AG10803 (cell line): ENCODE measurements at places on chromosomes 5 and 9.

GRCh38 chr9:101311758-101312420 is 72.9 kb downstream of the BAAT start:
- peak; percentile 81 for DNase-seq

- DNase-seq: no peak
Observed at GRCh38 chr9:6630502-6631206, 14.9 kb downstream of the GLDC start.

- no peak for DNase-seq
Observed at GRCh38 chr5:177442066-177442826, 4.4 kb upstream of the PRR7 start.

DNA sequence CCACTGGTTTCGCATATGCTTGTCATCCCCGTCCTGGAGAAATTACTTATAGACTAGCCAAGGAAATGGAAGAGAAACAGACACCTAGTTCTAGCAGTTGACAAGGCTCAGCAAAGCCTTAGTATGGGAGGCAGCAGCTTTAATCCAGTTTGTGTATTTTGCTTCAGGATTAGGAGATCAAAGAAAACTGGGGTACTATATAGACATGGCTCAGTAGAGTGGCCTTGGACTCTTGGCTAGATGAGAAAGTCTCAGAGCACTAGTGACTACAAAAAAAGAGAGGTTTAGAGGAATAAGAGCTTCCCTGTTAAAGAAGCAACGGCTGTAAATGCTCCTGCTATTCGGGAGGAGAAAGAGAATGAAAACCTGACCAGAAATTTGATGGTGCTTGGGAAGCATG is 349.1 kb downstream of the CTNND2 start:
- DNase-seq: no peak

- no peak for DNase-seq
Observed at GRCh38 chr9:37668116-37668601, 17.4 kb downstream of the FRMPD1 start.

DNA sequence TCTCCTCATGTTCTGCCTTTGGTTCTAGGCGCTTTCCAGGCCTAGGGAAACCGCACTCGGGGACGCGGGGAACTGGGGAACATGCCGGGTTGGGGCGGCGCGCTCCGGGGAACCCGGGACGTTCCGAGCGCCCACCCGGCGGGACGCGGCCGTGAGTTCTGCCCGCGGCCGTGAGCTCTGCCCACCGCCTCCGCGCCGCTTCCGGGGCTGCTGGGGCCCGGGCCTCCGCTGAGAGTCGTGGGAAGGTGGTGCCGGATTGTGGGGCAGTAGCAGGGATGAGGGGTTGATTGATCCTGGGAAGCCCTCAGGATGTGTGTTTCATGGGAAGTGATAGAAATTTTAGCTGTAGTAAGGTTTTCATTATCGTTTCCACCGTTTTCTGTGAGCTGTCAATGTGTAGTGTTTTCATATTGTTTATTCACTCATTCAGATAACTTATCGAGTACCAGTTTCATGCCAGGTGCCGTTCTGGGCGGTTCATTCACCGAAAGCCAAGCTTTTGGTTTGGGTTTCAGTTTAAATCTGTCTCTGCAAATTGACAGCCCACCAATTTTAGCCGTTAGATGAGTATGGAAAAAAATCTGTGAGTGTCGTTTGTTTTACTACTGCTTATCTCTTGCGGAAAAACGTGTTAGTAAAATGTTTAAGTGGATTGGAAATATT is 657 bp downstream of the MTRR start:
- DNase-seq: no peak

- no peak for DNase-seq
Observed at GRCh38 chr5:154364771-154365170, 81.0 kb upstream of the SAP30L start.

- no peak for DNase-seq
Observed at GRCh38 chr5:6279607-6280006, 98.7 kb downstream of the MED10 start.

DNA sequence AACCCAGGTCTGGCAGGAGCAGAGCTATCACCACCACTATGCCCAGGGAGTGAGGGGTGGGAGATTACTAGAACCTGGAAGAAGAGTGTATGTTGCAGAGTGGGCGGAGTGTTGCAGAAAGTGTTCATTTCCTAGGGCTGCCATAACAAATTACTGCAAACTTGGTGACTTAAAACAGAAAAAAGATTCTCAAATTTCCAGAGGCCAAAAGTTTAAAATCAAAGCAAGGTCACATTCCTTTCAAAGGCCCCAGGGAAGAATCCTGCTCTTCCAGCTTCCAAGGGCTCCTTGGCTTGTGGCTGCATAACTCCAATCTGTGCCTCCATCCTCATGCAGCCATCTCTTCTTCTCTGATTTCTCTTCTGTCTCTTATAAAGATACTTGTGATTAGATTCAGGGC is 30.6 kb upstream of the SPINK4 start:
- no peak for DNase-seq

- no peak for DNase-seq
Observed at GRCh38 chr5:112331892-112332291, 87.2 kb downstream of the EPB41L4A start.

DNA sequence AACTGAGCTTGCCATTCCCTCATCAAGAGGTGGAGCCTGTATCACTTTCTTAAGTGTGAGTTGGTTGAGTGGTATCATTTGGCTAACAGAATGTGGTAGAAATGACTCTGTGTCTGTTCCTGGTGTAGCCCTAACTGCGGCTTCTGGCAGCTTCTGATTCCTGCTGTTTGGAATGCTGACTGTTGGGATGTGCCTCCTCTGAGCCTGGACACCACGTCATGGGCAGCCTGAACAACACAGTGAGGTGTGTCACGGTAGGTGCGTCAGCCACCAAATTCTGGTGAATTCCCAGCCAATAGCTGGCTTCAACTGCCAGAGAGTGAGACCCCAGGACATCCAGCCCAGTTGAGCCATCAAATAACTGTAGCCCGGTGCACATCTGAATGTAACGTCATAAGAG is 6.1 kb upstream of the C9orf152 start:
- peak; percentile 43 for DNase-seq

GRCh38 chr5:154686490-154686889 is 68.7 kb upstream of the LARP1 start:
- no peak for DNase-seq

GRCh38 chr5:98933445-98934072 is 4.8 kb upstream of the CHD1 start:
- no peak for DNase-seq

GRCh38 chr5:131899686-131900085 is 45.8 kb downstream of the MEIKIN start:
- DNase-seq: no peak

GRCh38 chr5:73204332-73204731 is 31.3 kb downstream of the TMEM174 start:
- no peak for DNase-seq

- DNase-seq: no peak
Observed at GRCh38 chr5:11420969-11421368, 483.3 kb downstream of the CTNND2 start.

- DNase-seq: no peak
Observed at GRCh38 chr5:113433071-113433470, 1.7 kb downstream of the TSSK1B start.

- DNase-seq: no peak
Observed at GRCh38 chr5:147635882-147636728, 126.2 kb upstream of the DPYSL3 start.

GRCh38 chr9:16552252-16552651 is 318.2 kb downstream of the BNC2 start:
- no peak for DNase-seq

GRCh38 chr5:74075501-74076484 is 449.8 kb downstream of the ARHGEF28 start:
- DNase-seq: no peak

GRCh38 chr5:123425431-123425830 is 2.2 kb upstream of the CEP120 start:
- DNase-seq: no peak

GRCh38 chr9:37639109-37639762 is 11.5 kb upstream of the FRMPD1 start:
- peak; percentile 15 for DNase-seq

GRCh38 chr5:77995793-77996409 is 219.8 kb upstream of the TBCA start:
- DNase-seq: no peak

DNA sequence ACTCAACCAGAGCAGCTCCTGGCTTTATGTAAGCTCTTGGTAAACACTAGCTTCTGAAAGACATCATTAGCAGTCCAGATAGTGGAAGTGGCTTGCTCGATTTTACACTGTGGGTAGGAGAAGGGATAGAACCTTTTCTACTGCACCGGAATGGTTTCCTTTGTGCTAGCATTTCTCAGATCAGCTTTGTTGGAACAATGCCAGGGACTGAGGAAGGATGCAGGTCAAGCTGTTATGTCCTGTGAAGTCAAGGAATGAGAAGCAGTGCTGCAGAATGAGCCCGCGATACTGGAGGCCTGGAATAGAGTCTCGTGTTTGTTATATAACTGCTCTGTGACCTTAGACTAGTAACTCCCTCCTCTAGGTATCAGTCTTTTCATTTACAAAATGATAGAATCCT is 233.6 kb downstream of the GABRB2 start:
- no peak for DNase-seq

GRCh38 chr5:1511651-1512540 is 11.9 kb downstream of the LPCAT1 start:
- DNase-seq: peak; percentile 67

DNA sequence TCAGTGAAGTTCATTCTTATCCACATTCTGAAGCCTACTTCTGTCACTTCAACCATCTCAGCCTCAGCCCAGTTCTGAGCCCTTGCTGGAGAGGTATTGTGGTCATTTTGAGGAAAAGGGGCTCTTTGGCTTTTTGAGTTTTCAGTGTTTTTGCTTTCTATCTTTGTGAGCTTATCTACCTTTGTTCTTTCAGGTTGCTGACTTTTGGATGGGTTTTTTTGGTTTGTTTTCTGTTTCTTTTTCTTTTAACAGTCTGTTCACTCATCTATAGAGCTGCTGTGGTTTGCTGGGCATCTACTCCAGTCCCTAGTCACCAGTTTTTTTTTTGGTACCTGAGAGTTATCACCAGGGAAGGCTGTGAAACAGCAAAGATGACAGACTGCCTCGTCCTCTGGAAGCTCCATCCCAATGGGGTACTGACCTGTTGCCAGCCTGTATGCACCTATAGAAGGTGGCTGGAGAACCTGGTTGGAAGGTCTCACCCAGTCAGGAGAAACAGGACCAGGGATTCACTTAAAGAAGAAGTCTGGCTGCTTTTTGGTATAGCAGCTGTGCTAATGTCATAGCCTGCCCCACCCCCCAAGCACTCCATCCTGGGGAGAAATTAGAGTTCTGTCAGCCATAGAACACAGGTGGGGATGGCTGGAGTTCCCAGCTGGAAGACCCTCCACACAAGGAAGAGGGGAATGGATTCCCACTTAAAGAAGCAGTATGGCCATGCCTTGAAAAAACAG is 138.6 kb upstream of the TSLP start:
- DNase-seq: no peak

- DNase-seq: no peak
Observed at GRCh38 chr5:73204733-73205132, 31.7 kb downstream of the TMEM174 start.

- peak; percentile 37 for DNase-seq
Observed at GRCh38 chr9:13127131-13127530, 152.4 kb downstream of the MPDZ start.

DNA sequence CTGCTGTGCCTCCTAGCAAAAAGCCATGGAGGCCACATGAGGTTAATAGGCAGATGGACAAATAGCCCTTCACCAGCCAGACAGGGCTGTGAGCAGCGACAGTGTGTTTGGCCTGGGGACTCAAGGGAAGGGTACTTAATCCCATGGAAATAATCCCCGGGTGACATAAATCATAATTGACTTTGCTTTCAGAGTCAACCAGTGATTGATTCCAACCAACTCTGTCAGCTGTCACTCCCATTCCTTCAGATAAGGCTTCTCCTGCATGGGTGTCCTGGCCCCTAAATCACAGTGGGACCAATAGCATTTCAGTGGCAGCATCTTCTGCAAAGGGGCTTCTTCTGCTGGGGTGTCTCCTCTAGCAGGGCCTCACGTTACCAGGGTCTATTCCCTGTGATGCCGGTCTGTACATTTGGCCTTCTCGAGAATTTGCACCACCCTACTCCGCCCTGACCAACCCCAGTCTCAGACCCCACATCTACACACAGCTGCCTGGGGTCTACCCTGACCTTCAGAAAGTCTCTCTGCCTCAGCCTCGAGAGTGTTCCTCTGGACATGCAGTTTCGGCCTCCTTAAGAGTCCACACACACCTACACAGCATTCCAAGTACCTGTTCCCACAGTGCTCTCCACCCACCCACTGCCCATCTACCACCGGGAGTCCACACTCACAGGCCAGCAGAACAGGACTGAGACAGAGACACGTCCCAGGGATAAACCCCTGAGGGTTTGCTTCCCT is 3.7 kb downstream of the CLTB start:
- no peak for DNase-seq
